ENCODE measurements at places on chromosomes 5 and 9.

DNA sequence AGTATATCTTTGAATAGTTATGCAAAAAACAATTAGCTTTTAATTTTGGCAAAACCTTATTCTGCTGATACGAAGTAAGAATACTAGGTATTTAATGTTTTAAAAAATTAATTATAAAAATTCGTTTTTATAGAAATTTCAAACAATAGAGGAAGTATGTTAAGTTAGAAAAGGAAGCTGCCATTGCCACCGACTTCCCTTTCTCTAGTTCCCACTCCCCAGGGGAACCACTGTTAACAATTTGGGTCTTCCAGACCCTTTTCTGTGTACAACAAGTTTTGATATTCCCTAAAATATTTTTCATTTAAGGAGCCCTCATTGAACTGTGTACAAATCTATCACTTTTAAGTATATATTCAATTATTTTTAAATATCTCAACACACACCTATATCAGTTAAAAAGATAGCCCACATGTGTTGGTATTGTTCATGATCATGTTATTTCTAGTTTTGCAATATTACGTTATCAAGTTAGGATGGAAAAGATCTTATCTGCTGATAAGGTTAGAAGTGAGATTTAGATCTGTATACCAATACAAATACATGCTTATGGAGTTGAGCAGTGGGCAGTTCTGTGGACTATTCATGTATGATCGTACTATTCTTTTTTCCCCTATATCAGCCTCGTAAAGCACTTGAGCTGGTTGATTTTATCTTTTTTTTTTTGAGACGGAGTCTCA is 25.9 kb downstream of the NDFIP1 start:
- no peak for DNase-seq

DNA sequence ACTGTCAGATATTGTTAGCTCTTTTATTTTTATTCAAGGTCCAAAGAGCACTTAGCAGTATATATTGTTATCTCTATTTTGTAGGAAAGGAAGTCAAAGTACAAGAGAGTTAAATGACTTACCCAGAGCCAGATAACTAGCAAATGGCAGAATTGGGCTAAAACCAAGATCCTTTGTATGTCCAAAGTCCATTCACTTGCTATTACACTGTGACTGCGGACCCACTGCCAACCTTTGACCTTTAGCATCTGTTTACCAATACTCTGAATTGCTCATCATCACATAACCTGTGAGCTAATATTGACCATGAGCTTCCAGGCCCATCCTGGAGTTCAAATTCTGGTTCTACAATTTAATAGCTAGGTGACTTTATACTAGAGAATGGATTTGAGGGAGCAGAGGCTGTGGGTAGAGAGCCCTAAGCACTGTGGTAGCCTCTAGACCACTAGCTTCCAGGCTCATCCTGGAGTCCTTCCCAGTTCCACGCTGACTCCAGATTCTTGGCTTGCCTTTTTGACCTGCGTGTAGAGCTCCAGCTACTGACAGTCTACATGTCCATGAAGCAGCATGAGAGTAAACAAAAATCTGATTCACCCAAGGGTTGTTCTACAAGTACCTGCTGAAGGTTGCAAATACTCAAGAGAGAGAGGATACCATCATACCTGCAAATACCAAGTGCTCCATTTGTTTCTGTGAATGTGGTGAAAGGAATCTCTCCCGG is 424.0 kb downstream of the SH3GL2 start:
- DNase-seq = no peak

DNA sequence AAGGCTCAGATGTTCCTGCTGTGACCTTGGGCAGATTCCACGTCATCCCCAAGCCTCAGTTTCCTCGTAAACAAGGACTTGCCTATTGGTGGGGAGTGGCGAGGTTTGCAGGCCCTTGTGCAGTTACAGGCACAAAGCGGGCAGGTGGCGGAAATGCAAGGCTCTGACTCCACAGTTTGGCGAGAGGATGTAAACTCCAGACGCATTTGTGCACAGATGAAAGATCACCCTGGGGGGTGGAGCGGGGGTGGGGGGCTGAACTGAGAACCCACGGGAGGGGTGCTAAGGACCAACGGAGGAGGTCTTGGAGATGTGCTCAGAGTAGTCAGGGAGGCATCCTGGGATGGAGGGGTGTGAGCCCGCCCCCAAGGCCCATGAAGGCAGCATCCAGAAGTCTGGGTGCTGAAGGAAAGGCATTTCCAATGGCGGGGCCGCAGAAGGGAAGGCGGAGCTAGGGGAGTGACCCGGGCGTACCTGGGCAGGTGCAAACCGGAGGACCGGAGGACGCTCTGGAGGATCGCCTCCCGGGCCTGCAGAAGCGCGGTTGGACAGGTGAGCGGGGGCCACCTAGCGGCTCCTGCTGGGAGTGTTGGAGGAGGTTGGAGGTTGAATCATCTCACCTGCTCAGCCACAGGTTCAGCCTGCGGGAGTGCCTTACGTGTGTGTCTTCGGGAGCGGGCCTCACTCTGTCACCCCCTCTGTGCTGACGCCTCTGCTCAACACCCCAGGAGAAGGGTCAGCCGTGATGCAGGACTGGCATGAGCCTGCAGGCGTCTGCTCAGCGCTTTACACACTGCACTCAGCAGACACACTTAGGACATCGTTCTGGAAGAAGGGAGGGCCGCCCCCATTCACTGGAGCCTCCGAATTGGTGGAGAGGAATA is 1.9 kb upstream of the FIBCD1 start:
- peak; percentile 44 for DNase-seq

GRCh38 chr9:2857564-2858198 is 13.8 kb upstream of the PUM3 start:
- DNase-seq = peak; percentile 67

DNA sequence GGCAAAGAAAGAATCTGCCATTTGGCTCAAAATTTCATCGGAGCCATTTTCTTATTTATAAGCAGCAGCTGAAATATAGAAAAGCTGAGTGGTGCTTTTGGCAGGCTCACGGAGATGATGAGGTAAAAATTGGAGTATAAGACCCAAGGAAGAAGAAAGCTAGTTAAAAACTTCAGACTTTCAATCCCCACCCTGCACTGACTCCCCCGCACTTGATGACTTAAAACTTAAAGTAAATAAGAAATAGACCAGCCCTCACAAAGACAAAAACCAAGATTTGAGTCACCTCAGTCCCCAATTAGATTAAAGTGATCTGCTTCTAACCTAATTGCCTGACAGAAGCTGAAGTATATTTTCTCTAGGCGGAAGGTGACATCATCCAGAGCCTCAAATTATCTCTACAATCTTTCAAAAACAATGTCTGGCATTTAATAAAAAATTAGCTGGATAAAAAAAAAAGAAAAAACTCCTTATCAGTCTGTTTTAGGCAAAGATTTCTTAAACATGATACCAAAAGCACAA is 124.0 kb upstream of the PJA2 start:
- no peak for DNase-seq

DNA sequence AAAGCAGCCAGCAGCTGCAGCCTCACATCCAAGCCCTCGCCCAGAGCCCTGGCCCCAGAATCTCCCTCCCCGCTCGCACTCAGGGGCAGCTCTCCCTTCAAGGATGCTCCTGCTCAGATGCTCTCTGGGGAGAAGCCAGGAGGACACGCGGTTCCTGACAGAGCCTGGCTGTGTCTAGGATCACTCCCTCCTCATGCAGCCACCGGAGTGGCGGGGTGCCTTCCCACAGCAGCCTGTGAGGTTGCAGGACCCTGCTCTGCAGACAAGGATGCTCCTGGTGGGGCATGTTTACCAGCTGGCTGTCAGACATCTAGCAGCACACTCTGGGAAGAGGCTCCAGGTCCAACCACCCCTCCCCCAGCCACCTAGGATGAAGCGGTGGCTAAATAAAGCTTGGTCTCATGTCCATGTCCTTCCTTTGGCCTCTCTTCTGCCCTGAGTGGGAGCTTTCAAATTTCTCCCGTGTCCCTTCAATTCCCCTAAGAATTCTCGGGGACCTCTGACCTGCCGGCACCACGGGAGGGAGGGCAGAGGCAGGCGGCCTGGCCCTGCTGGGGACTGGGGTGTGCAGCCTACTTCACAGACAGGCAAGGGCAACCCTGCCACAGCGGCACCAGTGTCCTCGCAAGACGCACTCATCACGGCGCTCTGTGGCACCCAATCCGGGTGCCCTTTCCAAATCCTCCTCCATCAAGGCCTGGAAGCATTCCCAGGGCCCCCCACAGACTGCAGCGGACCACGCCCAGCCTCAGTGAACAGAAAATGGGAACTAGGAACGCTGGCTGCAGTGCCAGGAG is 88.3 kb upstream of the SARDH start:
- no peak for DNase-seq

DNA sequence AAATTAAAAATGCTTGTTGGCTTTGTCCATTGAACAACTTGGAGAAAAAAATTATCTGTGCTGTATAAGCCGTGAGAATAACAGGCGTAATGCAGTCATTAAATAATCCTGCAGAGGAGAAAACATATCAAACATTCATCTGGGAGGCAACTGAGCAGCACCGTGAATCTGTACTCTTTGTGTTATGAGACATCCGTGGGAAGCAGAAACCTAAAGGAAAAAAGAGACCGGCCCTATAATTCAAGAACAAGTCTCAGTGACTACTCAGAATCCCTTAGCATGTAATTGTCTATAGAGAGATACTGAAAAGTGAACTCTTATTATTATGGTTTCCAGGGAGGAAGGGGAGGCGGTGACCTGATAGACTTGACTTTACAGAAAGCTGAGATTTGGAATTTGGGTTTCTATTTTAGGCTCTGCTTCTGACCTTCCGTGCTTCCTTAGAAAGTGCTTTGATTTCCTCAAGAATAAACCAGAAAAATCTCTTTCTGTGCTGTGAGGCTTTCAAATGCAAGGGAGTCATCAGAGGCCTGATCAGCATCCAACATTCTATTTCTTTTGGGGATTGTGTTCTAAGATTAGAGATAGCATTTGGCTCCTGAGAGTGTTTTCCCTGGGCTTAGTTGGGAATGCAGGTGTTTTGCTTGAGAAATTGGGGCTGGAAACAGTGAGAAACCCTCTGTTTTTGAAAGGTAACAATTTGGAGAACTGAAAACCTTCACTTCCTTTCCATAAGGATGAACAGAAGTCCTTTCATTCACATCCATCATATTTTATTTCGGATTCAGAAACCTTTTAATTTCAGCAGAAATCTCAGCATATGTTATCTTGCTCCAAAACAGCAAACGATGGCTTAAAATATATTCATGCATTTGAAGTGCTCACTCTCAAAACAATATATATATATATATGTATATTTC is 296.7 kb downstream of the CSNK1G3 start:
- DNase-seq = no peak

DNA sequence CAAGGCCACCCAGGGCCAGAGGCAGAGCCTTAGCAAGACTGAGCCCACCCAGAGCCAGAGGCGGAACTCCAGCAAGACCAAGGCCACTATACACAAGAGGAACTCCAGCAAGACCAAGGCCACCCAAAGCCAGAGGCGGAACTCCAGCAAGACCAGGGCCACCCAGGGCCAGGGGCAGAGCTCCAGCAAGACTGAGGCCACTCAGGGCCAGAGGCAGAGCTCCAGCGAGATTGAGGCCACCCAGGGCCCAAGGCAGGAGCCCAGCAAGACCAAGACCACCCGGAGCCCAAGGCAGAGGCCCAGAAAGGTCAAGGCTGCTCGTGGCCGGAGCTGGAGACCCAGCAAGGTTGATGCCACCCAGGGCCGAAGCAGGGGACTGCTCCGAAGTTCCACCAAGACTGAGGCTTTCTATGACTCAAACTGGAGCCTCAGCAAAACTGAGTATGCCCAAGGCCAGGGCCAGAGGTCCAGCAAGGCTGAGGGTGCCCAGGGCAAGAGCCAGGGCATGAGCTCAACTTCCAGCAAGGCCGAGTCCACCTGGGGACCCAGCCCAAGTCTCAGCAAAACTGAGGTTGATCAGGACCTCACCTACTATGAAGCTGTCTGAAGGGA is 4.2 kb downstream of the TOR2A start:
- no peak for DNase-seq

DNA sequence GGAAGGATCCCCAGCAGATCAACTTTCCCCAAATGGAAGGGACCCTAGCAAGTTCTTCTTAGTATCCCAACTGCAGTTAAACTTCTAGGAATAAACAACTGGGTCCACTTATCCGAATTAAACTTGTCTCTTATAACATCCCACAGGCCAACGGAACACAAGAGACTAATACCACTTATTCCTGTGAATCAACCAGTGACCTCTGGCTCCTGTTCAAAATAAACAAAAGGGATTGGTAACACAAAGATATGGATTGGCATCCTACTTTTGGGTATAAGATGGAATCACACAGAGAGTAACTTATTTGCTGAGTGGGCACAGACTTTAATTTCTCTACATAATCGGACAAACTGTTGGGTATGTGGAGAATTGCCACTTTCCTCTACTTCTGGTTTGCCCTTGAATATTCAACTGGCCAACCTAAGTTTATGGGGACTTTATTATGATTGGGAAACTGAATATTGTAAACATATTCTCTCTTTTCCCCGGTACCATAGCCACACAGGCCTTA is 12.4 kb upstream of the PAIP1 start:
- no peak for DNase-seq

GRCh38 chr9:77403239-77403638 is 225.9 kb downstream of the VPS13A start:
- DNase-seq = no peak

DNA sequence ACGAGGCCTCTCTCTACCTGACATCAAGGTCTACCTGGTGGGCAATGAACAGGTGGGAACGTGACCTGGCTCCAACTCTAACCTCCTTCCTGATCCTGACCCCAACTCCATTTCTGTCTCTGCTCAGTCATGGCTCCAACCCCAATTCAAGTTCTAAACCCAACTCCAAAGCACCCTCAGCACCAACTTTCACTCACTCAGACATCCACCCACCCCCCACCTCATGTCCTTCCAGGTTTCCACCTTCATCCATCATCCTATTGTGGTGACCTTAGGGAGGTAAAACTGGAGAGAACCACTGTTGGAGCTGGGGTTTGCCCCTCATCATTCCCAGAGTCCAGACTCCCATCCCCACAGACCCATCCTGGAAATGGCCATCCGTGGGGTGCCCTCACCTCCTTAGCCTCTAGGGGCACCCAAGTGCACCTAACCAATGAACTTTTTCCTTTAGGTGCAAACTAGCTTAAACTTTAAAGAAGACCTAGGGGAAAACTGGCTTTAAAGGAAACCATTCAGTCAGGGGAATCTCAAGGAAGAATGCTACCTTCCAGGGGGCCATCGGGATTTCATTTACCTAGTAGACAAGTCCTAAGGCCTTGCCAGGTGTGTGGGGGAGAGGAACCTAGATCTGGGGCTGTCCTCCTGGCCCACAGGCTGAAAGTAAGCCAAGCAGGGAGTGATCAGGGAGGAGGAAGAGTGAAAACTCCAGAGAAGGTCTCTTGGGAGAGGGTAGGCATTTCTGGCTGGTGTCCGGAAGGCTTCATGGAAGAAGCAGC is 11.3 kb downstream of the RGS14 start:
- DNase-seq = peak; percentile 21

GRCh38 chr9:127817881-127818434 is 15.3 kb downstream of the FPGS start:
- no peak for DNase-seq

DNA sequence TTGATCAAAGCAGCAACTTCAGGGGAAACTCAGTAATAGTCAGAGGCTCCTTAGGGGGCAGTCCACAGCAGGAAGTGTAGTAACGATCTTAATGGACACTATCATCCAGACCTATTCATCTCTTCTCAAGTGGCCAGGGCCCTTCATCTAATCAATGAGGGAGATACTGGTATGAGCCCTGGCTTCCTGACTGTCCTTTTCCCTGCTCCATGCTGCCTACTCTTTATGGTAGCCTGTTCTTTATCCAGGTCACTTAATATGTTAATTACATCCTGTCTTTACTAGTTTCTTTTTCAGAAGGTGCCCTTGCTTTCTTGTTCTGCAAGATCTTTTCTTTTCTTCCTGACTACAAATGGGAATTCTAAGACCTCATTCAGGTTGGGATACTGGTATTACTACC is 197.1 kb downstream of the CAVIN4 start:
- no peak for DNase-seq
